Endodermal cell (in vitro differentiated cells): ENCODE measurements at places on chromosomes 16 and 17. TPM values are rescaled to one million over a fixed set of nuclear protein-coding genes. Genes with fewer than 3 reads are reported as not detected.

Gene SLC13A5
- total RNA-seq: 2.4 and 3.9 TPM in 2 replicates

Gene RHBDL3
- total RNA-seq: 0.19 to 0.35 TPM (median 0.34 TPM) in 3 replicates

Gene C17orf50
- not detected in 3 replicates for total RNA-seq

Gene ITGA2B
- 8.5 to 14.2 TPM (median 8.8 TPM) in 3 replicates for total RNA-seq

Gene HSD17B2
- total RNA-seq: not detected in 2 replicates

Gene SLC5A10
- 0.11 and 0.29 TPM in 2 replicates for total RNA-seq

Gene ADAMTS18
- 6.4 to 7.9 TPM (median 7.3 TPM) in 3 replicates for total RNA-seq
